ENCODE measurements at places on chromosomes 6 and 20.

DNA sequence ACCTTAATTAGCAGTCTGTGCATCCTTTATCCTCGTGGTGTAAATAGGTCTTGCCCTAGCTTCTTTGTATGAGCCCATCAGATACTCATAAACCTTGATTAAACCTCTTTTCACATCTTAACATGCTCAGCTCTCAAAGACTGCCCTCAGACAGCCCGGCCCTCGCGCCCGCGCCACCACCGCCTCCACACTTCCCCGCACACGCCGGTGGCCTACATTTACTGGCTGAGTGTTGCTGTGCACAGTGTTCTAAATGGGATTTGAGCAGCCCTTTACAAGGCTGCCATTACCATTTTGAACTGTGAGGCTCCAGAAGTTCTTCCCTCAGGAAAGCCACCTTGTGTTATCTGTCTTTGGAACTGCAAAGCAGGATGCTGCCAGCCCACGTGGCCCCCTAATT lies 63.0 kb upstream of the INSM1 start:
- DNase-seq: no peak

GRCh38 chr6:51098791-51099190 lies 280.1 kb downstream of the TFAP2B start:
- DNase-seq: no peak

- peak; percentile 94 for DNase-seq
These were observed 502.2 kb upstream of the JARID2 start for GRCh38 chr6:14743474-14744211.

DNA sequence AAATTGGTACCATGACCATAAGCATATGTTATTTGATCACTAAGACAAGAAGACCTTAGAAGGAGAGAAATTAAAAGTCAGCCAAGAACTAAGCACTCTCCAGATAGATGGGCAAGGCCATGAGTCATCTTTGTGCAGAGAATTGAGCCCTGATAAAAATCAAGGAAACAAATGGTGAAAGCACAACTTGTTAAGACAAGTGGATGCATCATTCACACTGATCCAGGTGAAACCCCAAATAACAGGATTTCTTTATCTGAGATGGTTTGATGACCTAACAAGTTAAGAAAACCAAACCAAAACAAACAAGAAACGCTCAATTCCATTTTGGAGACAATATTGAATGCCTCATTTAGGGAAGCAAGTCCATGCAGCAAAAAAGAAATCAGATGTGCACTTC lies 121.6 kb downstream of the ADAT2 start:
- DNase-seq: no peak

DNA sequence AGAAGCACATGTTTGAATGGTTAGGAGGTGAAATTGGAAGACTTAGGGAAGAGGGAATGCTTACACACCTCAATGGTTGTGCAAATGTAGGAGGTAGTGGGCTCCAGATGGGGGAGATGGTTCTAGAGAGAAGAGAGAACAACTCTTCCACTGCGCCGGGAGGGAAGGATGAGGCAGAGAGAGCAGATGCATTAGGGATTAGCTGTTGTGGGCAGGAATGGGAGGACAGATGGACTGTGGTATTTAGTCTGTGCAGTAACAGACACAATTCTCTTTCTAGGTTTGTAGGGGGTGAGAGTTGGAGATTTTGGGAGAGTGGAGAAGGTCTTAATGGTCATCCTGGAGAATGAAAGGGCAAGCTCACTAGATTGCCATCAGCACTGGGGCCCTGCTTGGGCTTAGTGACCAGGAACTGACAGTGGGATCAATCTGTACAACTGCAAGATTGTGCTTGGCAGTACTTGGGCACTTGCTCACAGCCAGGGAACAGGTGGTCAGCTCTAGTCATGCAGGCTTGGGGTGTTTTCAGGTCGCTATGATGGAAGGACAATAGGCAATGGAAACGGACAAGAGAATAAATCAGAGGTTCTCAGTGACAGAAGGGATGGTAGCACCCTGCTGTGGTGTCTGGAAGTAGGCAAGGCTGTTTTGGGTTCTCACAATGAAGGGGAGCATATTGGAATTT lies 182.0 kb upstream of the MYLIP start:
- no peak for DNase-seq

GRCh38 chr6:7062451-7063162 lies 45.2 kb upstream of the RREB1 start:
- no peak for DNase-seq

All from stimulated activated CD4-positive, alpha-beta T cell treated with anti-CD3 and anti-CD28 coated beads, Interleukin-1b, Interleukin-23, amount 100 ng/mL, for 48 hours (primary cell).